ENCODE measurements at places on chromosomes 12 and 14. TPM values are rescaled to one million over a fixed set of nuclear protein-coding genes. Genes with fewer than 3 reads are reported as not detected.

DNA sequence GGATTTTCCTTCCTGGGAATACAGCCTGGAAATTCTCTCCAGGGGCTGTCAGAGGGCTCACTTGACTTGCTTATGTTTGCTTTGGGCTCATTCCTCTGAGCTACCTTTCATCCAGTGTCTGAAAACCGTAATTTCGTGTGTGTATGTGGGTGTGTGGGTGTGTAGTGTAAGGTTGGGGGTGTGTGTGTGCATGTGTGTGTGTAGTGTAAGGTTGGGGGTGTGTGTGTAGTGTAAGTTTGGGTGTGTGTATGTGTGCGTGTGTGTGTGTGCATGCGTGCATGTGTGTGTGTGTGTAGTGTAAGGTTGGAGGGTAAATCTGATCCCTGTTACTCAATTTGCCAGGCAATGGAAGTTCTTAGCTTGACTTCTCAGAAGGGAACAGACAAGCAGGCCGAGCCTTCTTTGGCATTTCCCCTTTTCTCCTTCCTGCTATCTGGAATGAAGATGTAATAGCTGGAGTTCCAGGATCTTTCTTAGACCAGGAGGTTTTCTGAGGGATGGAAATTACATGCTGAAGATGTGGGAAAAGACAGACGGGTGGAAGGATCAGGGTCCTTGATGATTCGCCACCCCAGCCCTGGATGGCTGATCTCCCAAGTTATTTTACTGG is 15.5 kb upstream of the BEGAIN start:
- no peak for DNase-seq

DNA sequence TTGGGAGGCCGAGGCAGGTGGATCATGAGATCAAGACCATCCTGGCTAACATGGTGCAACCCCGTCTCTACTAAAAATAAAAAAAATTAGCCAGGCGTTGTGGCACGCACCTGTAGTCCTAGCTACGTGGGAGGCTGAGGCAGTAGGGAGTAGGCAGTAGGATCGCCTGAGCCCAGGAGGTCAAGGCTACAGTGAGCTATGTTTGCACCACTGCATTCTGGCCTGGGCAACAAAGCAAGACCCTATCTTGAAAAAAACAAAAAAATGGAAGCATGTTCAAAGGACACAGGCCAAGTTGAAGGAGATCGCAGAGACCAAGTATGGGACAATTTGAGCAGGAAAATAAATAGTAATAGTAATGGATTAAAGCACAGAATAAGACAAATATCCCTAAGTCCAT is 14.2 kb downstream of the NCAPD2 start:
- no peak for DNase-seq

GRCh38 chr12:24424889-24425600 is 475.6 kb upstream of the SOX5 start:
- no peak for DNase-seq

DNA sequence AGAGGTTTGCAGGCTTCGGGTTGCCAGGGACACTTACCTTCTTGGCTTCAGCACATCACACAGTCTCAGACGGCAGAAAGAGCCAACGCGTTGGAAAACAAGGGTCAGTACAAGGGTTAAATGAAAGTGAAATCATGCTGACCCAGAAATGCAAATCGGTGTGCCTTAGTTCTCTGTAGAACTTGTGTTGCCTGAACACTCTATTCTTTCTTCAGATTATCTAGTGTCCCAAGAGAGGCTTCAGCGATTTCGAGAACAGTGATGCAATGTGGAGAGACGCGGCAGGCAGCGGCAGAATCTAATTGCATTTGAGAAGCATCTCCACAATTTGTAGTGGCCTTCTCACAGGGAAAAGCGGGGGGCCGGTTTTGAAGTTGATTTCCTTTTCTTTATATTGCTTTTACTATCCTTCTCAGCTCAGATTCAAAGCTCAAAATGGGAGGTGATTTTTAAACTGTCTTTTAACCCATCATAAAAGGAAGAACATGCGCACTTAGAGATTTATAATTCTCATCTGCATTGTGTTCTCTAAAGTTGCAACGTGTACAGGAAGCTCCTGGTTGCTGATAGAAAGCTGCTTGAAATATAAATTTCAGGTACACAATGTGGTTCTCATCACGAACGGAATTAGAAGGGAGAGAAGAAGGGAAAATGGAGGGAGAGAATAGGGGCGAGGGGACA is 67.8 kb upstream of the EGLN3 start:
- DNase-seq = no peak

The SMIM41 gene
- 0.88 TPM for polyA plus RNA-seq

GRCh38 chr14:100078216-100078803 is 13.1 kb downstream of the EVL start:
- DNase-seq = no peak

The CLEC7A gene
- 8.3 TPM for polyA plus RNA-seq

The SLC7A8 gene
- 94.4 TPM for polyA plus RNA-seq

GRCh38 chr12:105289114-105289904 is 41.2 kb upstream of the C12orf75 start:
- DNase-seq = no peak

GRCh38 chr14:60723116-60723906 is 840 bp downstream of the SIX4 start:
- peak; percentile 56 for DNase-seq

DNA sequence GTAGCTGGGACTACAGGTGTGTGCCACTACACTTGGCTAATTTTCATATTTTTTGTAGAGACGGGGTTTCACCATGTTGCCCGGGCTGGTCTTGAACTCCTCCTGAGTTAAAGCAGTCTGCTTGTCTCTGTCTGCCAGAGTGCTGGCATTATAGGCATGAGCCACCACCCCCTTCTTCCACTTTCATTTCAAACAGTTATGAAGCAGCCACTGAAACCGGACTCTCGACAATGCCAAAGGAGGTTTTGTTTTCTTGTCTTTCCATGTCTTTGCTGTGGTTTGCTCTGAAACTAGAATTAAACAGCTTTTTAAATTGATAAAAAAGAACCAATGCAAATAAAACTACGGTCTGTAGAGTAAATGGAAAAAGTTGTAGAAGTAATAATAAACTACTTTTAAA is 30.4 kb downstream of the RAP1B start:
- DNase-seq = no peak

DNA sequence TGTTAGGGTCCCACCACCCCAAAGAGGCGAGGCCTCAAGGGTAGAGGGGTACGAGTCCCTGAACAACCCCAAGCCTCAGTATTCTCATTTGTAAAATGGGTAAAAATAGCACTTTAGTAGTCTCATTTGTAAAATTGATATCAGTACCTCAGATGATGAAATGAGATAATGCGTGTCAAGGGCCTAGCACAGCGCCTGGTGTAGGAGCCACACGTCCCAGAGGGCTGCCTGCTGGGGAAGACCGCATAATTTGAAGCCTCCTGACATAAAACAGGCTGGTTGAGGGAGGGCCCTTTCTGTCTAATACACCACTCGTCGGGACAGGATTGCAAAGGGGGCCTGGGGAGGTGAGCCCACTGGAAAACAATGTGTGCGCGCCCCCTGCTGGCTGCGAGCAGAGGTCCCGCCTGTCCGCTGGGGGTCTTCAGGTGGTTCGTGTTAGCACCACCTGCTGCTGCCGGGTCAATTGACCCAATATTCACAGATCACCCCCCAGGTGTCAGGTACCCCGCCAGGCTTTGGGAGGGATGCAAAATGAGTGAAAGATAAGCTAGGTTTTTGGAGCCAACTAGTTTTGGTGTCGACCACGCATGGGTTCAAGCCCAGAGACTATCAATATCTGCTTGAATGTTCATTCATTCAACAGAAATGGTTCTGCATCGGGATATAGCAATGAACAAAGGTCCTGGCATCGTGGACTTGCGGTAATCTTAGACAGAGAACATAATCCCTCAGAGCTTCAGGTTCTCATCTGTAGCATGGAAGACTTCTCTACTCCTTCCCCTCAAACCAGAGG is 24.7 kb upstream of the IRF2BPL start:
- peak; percentile 47 for DNase-seq

DNA sequence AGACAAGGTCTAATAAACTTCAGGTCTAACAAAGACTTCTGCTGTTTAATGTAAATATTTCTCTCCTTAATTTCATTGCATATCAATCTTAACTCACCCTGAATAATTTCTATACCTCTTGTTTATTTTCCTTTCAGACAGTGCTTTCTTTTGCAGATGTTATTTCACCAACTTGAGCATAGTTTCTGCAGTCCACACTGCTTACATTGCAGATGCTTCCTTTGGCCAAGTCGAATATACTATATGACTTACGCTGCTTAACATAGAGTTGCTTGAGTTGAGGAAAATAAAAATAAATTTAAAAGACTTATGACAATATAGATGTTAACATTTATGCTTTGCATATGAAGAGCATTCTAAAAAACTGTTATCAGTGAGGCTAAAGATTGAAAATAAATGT is 217.7 kb downstream of the PTPRO start:
- DNase-seq = no peak

The SDSL gene
- 17.4 TPM for polyA plus RNA-seq

The SLC25A21 gene
- 0.58 TPM for polyA plus RNA-seq

The LMNTD1 gene
- 0.22 TPM for polyA plus RNA-seq

The FOXA1 gene
- 36.0 TPM for polyA plus RNA-seq

DNA sequence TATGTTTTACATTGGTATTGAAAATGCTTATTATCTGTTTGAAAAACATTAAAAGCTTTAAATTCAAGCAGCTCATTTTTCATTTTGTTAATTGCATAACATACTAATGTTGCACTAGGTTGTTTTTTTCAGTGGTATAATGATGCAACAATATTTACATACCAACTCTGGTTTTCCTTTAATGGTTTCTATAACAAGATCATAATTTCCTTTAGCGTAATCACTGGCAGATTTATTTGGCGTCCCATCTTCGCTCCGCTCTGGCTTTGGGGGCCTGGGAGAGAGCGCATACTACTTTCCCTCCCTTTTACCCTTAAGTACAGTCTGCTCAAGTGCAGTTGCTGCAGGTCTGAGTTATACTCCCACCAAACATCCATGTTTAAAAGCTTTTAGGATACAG is 574.1 kb downstream of the PRKD1 start:
- no peak for DNase-seq

The ALG10 gene
- 6.7 TPM for polyA plus RNA-seq

GRCh38 chr12:50842637-50843493 is at the start of gene TMPRSS12:
Gene TMPRSS12, plus strand, starts transcription at chr12:50842926. Its CDS starts 39 bp downstream, at chr12:50842965.
- DNase-seq = peak; percentile 13

DNA sequence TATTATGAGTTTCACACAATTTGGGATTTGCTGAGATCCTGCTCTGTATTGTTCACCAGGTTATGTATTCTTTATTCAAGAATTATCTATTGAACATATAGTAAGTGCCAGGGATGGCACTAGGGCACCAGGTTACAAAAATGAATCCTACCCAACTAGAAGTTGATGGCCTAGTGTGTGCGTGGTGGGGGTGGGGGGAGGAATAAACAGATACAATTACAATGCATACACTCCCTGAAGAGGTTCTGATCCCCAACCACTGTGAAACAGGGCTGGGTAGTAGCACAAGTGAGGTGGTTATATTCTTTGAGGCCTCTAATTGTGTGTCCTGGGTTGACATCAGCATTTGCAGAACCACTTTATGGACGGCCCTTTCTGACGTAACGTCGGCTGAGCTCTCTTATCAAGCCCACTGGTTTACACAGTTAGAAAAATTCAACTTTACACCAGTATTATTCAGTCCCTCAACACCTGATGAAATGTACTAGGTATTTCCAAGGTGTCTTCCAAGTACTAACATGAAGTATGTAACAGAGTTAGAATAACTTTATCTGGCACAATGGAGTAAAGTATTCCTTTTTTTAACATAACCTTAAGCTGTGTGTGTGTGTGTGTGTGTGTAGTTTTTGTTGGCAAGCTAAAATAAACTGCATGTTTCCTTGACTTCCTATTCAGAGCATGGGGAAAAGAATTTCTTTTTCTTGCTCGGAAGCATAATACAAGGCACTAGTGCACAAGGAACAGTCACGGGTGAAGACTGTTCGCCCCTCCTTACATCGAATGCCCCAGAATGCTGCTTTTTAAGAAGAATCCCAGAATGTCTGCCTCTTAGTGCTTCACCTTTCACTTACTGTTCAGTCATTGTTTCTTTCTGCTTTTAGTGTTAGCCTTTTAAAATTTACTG is 8.1 kb upstream of the GLRX5 start:
- DNase-seq = peak; percentile 58

DNA sequence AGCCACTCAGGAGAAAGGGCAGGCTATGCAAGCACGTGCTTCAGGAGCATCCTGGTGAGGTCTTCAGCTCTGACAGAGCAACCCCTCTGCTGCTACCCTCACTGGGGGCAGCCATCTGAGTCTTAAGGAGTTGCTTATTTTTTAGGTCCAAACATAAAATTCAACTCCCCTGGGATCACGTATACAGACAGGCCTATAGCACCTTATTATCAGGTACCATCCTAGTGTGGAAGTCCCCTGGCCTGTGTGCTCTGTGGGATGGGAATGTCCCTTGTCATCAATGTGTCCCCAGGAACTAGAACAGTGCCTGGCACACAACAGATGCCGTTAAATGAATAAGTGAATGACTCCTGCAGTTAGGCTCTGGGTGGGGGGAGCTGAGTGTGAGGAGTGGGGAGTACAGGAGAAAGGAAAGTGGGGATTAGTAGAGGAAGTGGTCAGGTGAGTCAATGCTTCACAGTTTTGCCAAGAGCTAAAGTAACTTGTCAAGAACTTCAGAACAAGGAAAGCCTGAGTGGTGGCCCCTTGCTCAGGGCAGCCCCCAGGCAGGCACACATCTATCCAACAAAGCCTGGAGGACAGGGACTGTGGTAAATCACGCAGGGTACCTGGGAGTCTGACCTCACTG is 33.5 kb downstream of the DAD1 start:
- DNase-seq = no peak

DNA sequence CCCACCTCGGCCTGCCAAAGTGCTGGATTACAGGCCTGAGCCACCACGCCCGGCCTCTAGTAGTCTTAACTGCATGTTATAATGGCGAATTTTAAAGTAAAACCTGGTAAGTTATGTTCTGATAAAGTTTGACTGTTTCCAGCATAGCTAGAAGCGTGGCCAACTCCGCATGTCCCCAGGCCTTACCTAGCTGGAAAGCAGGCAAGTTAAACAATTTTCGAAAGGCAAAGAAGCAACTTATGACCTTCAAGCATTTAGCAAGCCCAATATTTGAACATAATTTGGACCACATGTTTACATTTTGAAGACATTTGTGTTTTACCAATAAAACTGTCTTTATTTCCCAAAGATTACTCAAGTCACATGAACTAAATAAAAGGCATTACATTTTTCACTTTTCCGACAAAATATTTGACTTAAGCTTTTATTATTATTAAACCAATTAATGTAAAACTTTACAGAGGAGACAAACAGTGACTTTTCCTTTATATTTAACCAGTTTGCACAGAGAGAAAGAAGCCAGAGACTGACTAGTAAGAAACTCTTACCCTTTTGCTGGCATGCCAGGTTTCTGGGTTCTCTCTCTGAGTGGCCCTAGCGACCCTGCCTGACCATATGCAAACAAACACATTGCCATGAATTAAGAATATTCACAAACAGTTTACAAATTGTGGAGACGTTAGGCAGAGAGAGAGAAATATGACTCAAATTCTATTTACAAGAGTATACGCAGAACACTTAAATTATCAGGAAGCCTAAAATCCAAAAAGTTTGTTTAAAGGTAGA is 106.3 kb downstream of the RIN3 start:
- DNase-seq = no peak

GRCh38 chr12:71237128-71237527 is 79.3 kb upstream of the TSPAN8 start:
- DNase-seq = no peak

- no peak for DNase-seq
These were observed 34.6 kb downstream of the LMNTD1 start for GRCh38 chr12:25518512-25518911.

The CELA1 gene
- not detected for polyA plus RNA-seq
